Stimulated activated CD8-positive, alpha-beta memory T cell treated with anti-CD3 and anti-CD28 coated beads, Interleukin-7, amount 100 ng/mL, for 4 hours (primary cell): ENCODE measurements at places on chromosomes 5 and 9.

GRCh38 chr5:149147676-149148075, 6.4 kb downstream of the ABLIM3 start:
- DNase-seq: no peak

DNA sequence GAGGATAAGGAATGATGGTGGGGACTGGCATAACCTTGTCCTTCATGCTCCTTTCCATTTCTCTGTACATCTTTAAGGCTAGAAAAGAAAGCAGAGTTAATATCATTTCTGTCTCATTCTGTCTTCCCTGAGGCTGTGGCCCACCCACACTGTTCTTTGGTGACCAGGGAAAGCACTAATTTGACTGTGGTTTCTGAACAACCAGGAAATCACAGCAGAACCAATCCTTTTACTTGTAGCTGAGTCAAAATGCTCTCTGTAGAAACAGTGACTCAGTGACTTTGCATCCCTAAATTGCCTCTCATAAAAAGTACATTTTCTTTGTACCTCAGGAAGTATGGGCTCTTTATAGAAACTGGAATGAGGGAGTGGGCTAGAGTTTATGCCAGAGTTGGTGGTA, 28.1 kb downstream of the IL33 start:
- no peak for DNase-seq

DNA sequence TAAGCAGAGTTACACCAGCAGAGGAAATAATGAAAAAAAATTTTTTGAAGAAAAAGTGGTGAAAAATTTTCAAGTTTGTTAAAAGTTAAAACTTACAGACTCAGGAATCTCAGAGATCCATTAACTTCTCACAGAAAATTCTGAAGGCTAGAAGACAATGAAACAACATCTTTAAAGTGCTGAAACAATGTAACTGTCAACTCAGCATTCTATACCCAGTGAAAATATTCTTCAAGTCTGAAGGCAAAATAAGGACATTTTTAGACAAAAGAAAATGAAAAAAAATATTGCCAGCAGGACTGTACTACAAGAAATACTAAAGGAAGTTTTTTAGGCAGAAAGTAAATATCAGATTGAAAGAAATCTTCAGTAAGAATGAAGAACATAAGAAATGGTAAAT, 36.7 kb upstream of the RGMB start:
- no peak for DNase-seq

DNA sequence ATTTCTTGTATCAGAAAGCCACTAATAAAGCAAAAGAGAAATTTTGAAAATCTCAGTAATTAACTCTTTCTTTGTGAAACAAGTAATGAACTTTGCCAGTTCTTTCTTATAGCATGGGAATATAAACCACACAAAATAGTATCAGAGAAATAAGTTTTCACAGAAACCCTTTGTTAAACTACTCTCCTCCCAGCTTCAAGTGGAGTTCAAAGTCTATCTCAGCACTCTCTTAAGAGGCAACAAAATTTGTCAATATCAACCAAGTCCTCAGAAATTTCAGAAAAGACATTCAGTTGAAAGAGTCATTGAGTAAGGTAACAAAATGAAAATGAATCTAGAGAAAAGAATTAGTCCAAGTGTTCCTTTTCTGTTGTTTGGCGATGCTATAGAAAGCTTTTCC, 89.3 kb downstream of the NTRK2 start:
- DNase-seq: no peak

DNA sequence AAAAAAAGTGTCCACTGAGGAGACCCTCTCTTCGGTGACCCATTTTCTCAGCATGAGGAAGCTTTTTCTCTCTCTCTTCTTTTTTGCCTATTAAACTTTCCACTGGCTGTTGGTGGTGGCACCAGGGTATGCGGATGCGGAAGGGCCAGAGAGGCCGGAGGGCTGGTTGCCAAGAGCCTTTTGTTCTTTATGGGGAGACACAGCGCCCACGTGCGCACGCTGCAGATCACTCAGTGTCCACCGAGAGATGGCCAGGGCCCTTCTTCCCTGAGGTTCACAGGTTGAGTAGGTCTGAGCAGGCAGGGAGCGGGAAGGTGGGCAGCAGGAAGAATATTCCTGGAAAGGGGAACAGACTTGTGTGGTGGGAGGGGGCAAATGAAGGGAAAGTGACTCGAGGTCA, 69.1 kb downstream of the STK10 start:
- no peak for DNase-seq
